ENCODE measurements at places on chromosomes 13 and 19. TPM values are rescaled to one million over a fixed set of nuclear protein-coding genes. Genes with fewer than 3 reads are reported as not detected.

Gene ZFP14
- total RNA-seq: 3.4 TPM

Gene ZNF418
- total RNA-seq: 5.2 TPM

Gene CEACAM5
- 0.35 TPM for total RNA-seq

Gene PDX1
- not detected for total RNA-seq

Gene HOOK2
- total RNA-seq: 57.7 TPM

Gene ZNF285
- 0.93 TPM for total RNA-seq

Gene WDR88
- not detected for total RNA-seq

Gene NANOS3
- not detected for total RNA-seq

Gene DYRK1B
- total RNA-seq: 8.8 TPM

Gene SIGLECL1
- not detected for total RNA-seq

Gene RASIP1
- total RNA-seq: 34.5 TPM

Gene METTL21C
- not detected for total RNA-seq

Gene FLT1
- total RNA-seq: 65.9 TPM

Gene SLC39A3
- total RNA-seq: 21.5 TPM

GRCh38 chr13:50467156-50468110 is 376.1 kb downstream of the DLEU7 start:
- no peak for DNase-seq

- no peak for DNase-seq
Observed at GRCh38 chr19:52749780-52750179, 14.9 kb upstream of the ZNF611 start.

DNA sequence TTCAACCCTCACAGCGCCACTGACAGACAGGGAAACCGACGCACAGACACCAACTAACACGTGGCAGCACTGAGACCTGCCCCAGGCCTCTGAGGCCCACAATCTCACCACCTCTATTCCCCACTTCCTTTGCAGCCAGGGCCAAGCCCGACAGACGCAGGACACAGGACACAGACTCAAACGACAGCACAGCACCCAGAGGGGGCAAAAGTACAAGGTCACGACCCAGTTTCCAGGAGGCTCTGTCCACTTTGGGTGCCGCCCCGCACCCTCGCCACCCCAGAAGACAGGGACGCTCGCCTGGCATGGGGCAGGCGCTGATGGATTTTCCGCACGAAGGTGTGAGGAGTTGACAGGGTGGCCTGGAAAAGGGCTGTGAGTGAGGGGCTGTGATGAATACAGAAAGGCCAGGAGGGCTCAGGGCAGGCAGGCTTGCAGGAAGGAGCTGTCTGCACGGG is 48.8 kb downstream of the MLLT1 start:
- no peak for DNase-seq

GRCh38 chr19:37594982-37595382 is 306 bp downstream of the ZNF540 start:
- peak; percentile 90 for DNase-seq

GRCh38 chr13:96248996-96249395 is 159.1 kb downstream of the HS6ST3 start:
- DNase-seq: no peak

DNA sequence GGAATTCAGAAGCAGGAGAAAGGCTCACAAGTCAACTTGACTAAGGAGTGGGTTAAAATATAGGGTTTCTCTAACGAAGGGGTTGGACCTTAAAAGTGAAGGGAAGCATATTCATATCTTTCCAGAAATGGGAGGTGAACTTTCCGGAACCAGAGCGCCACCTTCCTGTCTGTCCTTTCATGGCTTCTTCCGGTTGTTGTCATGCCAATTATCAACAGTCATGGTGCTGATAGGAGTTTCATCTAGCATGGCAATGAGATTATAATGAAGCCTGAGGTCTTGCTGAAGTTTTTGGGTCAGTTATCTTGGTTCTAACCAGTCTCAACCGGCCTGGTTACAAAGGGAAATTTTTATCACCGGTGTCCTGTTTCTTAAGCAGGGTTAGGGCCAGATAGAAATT is 162.9 kb upstream of the NBEA start:
- no peak for DNase-seq

GRCh38 chr13:39272994-39273393 is 234.7 kb downstream of the NHLRC3 start:
- DNase-seq: no peak

DNA sequence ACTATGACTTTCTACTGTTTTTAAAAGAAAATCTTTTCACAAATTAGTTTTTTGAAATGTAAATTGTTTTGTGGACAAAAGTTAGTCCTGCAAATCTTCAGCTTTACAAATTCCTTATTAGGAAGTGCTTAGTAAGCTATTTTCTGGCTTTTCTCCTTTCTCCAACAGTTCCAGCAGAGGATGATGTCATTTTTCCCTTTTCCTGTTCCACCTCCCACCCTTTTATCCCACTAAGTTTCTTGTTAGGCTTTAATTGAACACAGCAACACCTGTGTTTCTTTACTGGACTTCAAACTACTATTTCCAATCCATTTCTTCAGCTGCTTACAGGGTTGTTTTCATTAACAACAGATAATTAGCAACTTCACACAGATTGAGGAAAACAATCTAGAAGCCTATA is 389.2 kb downstream of the NDFIP2 start:
- DNase-seq: no peak

- DNase-seq: no peak
Observed at GRCh38 chr13:42832341-42833096, 51.1 kb downstream of the FAM216B start.

DNA sequence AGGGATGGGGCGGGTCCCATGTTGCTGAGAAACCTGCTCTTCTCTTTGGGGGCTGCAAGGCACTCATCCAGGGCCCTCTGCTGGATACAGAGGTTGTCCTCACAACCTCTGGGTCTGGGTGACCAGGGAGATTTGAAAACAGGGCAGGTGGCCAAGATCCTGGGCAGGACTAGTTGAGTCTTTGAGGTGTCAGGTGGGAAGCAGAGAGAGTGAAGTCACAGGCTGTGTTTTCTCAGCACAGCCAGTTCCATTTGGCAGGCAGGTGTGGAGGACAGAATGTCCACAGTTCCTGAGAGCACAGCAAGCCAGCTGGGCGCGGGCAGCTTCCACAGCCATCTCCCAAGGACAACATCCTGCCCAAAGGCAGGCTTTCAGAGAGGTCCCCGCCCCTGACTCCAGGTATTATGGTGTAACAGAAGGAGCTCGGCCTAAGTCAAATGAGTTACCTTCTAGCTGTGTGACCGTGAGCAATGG is 118.8 kb downstream of the NUFIP1 start:
- no peak for DNase-seq

DNA sequence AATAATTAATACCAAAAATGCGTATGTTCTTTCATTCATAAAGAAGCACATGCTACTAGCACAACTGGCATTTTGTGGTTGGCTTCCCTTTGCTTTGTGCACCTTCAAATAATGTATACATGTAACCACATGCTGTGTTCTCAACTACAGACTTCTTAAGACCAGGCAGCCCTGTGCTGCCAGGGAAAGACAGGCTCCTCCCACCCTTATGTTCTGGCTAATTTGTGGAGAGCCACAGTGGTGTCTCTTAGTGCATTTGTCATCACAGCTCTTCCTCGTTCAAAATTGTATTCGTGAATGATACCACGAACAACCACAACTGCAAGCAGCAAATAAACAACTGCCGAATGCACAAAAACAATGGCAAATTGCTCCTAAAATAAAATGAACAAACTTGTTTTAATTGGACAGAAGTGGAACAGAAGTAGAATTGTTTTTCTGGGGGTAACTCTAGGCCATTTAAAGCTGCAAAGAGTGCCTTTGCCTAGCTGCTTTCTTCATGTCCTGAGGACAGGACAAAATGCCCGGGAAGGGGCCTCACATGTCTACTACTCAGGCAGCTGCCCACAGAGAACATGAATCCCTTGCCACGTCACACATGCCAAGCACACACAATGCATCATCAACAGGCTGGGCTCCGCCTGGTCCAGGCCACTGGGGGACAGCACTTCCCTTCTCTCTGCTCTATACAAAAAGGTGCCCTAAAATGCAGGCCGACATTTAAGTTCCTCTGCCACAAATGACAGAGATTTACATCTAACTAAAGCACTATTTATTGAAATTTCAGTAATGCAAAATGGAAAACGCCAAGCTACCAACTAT is 21.7 kb downstream of the IRS2 start:
- no peak for DNase-seq

DNA sequence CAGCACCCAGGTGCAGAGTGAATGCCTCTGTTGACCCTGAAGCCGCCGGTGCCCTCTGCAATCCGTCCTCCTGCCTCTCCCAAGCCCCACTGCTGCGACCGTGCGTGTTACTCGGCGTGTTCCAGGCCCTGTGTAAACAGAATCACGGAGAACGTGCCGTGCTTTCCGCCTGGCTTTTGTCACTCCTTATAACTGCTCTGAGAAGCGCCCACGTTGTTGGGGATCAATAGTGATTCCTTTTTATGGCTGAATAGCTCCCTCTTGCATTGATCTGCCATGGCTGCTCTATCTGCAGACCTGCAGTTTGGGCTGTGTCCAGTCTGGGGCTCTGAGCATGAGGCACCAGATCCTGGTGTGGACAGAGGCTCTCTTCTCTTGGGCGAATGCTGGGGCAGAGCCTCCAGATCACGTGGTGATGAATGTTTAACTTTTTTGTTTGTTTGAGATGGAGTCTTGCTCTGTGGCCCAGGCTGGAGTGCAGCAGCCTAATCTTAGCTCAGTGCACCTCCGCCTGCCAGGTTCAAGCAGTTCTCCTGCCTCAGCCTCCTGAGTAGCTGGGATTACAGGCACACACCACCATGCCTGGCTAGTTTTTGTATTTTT is 15.8 kb downstream of the ADPRHL1 start:
- DNase-seq: no peak

DNA sequence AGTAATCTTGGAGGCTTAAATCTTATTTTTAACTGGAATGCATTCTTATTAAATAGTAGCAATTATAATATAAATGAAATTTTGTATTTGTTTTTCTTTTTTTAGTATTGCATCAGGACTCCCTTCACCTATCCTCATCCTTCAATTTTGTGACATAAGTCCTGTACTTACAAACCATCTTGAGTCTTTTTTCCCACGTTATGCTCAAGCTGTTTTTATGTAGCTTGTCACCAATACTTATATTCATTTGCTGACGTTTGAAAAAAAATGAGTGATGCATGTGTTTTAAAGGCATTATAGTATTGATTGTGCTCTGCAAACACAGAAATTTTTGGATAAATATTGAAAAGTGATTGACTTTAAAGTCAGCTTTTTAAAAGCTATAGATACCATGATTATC is 888 bp downstream of the GPR18 start:
- no peak for DNase-seq

- no peak for DNase-seq
Observed at GRCh38 chr13:106098778-106099177, 436.7 kb downstream of the EFNB2 start.

DNA sequence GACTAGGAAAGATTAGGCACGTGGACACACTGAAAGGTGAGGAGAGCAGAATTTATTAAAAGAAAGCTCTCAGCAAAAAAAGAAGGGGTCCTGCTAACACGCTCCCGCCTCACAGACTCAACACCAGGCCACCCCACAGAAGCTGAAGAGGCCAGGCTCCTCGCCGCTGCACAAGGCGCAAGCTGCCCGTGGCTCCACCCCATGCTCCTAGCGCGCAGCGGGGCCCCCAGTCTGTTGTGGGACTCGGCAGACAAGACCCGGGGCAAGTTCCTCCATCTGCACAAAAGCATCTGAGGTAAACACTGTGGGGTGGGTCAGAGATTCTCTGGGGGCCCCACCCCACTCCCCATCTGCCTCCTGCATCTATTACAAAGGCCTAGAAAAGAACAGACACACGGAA is 1462.4 kb downstream of the EFNB2 start:
- no peak for DNase-seq

DNA sequence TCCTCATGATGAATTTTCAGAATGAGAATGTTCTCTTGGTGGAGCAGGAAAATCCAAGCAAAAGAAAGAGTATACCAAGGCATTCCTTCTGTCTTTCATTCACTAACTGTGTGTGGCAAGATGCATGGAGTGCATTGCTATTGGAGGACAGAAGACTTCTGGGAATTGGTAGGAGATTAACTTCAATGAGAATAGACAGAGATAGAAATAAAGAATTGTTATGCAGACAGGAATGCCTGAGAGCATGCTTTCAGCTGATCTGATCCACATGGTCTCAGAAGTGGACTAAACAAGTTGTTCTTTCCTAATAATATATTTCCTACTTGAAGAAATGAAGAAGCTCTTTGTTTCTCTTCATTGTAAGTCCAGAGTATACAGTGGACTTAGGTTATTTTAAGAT is 303.6 kb downstream of the MYO16 start:
- DNase-seq: no peak

GRCh38 chr19:32318884-32319520 is 26.4 kb upstream of the ZNF507 start:
- DNase-seq: no peak
